ENCODE measurements at places on chromosomes 6 and 20. TPM values are rescaled to one million over a fixed set of nuclear protein-coding genes. Genes with fewer than 3 reads are reported as not detected.

Gene RNF182
- not detected for total RNA-seq

Gene TMEM14A
- 20.9 TPM for total RNA-seq

GRCh38 chr6:110488606-110489190 is 12.3 kb upstream of the SLC22A16 start:
- DNase-seq: no peak

DNA sequence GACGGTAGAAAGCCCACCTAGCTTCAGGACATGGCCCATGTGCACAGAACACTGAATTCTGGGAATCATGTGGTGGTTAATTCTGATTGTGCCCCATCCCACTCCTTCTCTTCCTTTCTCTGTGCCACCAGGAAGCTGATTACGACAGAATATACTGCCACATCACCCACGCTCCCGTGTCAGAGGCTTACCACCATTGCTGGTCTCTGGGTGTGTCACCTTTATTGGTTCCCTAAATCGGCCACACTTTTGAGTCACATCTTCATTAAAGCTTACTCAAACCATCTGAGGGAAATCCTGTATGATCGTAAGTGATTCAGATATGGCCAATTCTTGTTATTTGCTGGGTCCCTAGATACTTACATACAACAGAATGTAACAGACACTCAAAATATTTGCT is 3.1 kb downstream of the TRMT6 start:
- peak; percentile 63 for DNase-seq

DNA sequence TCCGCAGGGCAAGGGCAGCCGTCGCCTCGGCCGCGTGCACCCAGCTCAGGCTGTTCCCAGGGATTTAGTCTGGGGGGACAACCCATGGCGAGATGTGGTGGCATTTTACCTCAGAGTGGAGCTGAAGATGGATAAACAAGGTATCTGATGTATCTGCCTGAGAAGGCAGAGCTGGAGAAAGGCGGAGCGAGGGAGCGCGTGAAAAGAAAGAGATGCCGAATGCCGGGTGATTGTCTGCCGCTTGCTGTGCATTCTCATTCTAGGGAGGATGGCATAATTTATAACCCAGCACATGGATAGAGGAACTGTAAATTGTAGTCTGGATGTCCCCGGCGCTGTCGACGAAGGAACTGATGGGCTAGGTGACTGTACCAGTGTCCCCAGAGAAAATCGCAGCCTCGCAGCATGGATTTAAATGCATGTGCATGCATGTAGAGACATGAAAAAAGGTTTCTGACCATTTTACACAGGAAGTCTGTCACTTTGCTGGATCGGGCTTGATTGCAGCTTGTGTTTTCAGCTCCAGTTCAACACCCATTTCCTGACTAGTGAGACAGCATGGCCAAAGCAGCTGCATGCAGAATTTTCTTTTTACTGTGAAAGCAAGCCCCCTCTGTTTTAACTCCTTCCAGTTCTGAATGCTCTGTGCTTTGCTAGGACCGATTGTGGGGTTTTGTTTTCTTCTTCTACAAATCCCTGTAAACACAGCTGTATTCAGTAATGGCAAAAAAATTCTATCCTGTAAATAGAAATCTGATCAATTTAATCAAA is 149.7 kb downstream of the PRL start:
- DNase-seq: no peak

DNA sequence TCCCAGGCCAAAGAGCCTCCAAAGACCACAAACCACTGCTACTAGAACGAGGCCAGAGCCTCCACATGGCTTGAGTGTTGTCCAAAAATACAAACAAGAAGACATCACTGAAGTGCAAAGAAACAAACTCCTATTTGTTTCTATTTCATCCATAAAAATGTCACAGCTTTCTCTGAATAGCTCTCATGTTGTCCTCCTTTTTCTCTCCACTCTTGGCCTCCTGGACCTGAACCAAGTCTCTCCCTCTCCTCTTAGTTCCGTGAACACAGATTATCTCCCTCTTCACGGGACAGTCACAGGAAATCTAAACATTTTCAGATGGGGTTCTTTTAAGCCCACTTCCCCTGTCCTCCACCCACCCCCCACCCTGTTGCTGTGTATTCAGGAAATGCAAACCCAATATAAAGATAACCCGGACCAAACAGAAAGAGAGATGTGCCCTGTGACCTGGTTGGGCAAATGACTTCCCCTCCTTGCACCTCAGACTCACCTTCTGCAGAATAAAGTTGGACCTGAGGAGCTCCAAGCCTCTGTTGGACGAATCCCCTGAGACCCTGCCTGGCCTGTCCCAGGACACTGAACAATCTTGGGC is 75.8 kb upstream of the MRPS10 start:
- DNase-seq: no peak

DNA sequence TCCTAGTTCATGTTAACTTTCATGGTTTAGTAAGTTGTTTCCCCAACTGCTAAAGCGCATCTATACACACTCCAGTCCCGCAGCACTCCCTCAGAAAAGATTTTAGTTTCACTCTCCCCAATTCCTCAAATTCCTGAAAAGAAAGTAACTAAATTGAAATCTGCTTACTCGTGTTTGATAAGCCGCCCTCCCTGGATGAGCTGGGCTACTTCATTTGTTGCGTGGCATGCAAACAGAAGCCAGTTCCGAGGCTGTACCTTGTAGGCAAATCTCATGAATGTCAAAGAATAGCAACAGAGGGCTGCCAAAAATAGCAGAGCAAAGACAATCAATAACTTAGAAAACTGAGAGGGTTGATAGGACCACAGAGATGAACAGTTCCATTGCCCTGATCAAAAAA is 16.9 kb downstream of the MPC1 start:
- DNase-seq: no peak
